ENCODE measurements at places on chromosomes 2 and 18.

GRCh38 chr18:31680433-31680811, 4.0 kb downstream of the B4GALT6 start:
- no peak for DNase-seq

GRCh38 chr2:170013802-170014551, 164.0 kb upstream of the MYO3B start:
- no peak for DNase-seq

DNA sequence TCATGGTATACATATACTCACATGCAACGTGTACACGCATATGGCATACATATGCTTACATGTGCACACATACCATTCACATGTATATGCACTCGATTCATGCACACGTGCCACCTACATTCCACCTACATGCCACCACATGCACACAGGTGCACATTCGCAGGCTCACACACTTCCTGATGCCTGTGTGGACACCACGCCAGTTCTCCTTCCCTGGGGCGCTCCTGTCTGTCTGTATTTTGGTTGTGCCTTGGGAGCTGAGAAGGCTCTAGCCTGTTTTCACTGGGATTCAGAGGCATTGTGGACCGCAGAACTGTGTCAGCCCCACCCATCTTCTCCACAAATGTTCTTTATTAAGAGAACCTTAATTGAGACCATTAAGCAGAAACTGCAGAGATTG, 96.6 kb upstream of the CTDP1 start:
- no peak for DNase-seq

DNA sequence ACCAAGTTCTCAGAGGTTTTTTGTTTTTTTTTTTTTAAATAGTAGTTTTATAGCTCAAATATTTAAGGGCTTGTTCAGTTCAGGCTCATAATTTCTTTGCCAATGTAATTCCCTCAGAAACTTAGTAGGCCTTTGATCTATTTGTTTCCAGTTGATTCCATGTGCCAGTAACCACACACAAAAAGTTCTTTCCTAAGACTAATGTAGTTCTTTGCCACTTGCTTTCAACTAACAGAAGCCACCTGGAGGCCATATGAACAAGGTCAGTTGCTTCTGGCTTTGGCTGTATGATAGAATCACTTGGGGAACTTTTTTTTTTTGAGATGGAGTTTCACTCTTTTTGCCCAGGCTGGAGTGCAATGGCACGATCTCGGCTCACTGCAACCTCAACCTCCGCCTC, 100.7 kb downstream of the DTNB start:
- DNase-seq, result no peak

GRCh38 chr2:579961-580360, 97.2 kb downstream of the TMEM18 start:
- DNase-seq, result no peak

DNA sequence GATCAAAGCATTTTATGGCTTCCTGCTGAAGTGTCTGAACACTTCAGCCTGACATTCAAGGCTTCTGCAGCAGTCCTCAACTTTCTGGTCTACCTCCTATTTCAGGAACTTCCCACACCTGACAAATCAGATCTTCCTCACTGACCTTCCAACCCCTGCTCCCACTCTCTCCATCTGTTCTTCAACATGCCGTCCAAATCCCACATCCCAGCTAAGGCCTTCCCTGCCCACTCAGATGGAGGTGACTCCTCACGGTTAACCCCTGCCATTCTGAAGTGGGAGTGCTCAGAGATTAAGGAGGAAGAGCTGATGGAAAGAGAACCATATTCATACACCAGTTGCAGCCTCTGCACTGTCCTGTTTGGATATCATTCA, 104.8 kb downstream of the POLR1A start:
- DNase-seq, result no peak

GRCh38 chr2:156901373-156902031, 356.0 kb upstream of the GALNT5 start:
- DNase-seq, result no peak

DNA sequence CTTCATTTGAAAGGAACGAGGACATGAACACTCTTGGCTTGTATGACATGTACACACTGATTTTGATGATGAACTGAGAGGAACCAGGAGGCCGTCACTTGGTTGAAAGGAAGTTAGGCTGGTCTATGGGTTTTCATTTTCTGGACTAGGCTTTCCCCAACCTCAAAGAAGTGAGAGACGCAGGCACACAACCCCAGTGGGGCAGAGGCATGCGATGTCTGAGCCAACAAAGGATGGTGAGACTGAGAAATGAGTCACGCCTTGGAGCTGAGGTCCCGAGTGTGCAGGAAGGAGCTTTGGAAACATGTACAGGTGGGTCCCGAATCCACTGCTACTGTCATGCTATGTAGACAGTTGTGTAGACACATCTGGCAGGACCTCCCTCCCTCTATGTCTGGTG, 24.1 kb downstream of the SIGLEC15 start:
- no peak for DNase-seq

DNA sequence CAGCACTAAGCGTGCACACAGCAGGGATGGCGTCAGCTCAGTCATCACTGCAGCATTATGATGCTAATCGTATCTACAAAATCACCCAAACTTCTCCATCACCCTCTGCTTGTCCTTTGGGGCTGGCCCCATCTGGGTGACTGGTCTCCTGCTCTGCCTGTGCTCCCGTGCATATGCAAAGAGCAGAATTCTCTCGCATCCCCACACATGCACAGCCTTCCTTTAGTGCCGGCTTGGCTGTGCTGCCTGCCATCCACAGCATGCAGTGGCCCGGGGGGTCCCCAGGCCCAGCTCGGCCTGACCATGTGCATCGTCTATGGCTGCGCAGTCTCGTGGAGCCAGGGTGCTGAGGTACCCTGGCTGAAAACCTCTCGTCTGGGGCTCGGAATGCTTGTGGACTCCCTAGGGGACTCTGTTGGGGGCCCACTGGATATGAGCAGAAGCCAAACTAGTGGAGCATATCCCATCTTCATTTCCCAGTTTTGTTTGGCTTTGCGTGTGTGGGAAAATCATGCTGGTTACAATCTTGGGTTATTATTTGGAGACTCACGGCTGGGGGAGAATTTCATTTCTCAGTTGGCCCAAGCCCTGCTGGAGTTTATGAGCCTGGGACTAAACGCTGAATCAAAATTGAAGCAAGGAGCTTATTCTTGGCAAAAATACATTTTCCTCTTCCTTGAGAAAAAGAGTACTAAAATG, 70.9 kb upstream of the HS6ST1 start:
- no peak for DNase-seq

DNA sequence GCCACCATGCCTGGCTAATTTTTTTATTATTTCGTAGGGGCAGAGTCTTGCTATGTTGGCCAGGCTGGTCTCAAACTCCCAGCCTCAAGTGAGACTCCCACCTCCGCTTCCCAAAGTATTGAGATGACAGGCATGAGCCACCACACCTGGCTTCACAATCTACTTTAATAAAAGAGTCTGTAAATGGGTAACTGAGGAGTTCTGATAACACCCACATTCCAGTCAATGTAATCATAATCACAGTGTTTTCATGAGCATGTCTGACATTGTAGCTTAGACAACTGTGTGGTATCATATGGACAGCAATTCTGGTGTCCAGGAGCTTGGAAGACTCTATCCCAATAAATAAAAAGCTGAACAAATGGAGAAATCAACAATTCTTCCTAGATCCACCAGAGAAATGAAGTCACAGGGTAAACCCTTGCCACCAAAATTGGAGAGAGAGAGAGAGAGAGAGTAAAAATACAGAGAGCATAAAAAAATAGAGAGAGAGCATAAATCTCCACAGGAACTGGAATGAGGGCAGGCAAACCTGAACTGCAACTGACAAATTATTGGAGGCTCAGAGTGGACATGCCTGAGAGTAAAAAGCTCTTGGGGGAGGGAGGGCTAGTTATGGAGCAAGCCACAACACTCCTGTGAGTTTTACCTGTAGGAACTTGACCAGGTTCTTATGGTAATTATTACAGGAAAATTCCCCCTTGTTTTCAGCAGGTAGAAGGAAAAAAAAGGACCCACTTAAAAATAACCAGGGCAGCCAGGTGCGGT, 12.4 kb upstream of the NBEAL1 start:
- DNase-seq, result no peak

- no peak for DNase-seq
Measured at GRCh38 chr2:33412920-33413319, 63.5 kb upstream of the RASGRP3 start.

DNA sequence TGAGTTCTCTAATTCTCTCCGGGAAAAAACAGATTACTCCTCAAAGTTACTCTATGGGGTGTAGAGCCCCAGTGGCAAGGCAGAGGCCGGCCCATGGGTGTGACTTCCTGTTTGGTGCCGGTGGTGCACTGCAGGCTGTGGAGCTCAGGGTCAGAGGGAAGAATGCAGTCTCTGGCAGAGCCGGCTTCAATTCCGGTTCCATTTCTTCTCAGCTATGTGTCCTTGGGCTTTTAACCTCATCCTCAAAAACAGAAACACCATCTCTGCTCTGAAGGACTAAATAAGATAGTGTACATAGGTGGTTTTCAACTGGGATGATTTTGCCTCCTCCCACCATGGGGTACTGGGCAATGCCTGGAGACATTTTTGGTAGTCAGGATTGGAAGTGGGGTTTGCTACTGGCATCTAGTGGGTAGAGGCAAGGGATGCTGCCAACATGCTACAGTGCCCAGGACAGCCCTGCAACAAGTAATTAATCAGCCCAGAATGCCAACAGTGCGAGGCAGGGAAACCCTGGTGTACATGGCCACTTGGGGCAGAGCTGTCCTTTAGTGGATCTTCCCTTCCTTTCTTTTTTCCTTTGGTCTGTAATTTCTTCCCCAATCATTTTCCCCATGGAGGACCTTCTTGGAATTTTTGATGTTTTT, 81.2 kb downstream of the INSIG2 start:
- no peak for DNase-seq

GRCh38 chr2:184272056-184272455, 326.3 kb upstream of the ZNF804A start:
- peak; percentile 54 for DNase-seq

DNA sequence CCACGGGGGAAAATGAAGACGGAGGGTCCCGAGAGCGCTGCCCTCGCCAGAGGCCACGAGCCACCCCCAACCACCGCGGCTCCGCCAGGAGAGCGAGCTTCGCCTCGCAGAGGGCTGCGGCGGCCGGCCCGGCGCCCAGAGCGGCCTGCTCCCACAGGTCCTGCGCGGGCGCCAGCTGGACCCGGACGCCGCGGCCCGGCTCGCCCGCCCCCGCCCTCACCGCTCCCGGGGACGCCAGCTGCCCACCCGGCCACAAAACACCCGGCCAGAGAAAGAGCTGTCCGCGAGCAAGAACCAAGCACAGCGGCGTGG, 709 bp downstream of the PTPN2 start:
- no peak for DNase-seq

GRCh38 chr2:134104754-134105153, 149.1 kb upstream of the MGAT5 start:
- no peak for DNase-seq

GRCh38 chr2:206163251-206163880, 3.7 kb downstream of the EEF1B2 start:
- DNase-seq, result no peak

GRCh38 chr2:20093263-20094141, 42.1 kb upstream of the LAPTM4A start:
- DNase-seq, result no peak

- DNase-seq, result no peak
Measured at GRCh38 chr2:230874876-230875275, 10.1 kb downstream of the ITM2C start.

GRCh38 chr2:36351736-36352349, 3.7 kb upstream of the CRIM1 start:
- DNase-seq, result peak; percentile 59

GRCh38 chr18:48300463-48300961, 108.7 kb downstream of the ZBTB7C start:
- DNase-seq, result peak; percentile 68

- DNase-seq, result no peak
Measured at GRCh38 chr18:52844323-52844722, 504.3 kb downstream of the DCC start.

Data from NCI-H510A treated with DMSO at 0.1 percent for 48 hours (cell line).